Inflammatory macrophage treated with lipopolysaccharide for 4 hours (primary cell): ENCODE measurements at places on chromosomes 2 and 18.
A peak's percentile ranks its signal among the peaks of the same experiment; 100 is the strongest.

- no peak for DNase-seq
Observed at GRCh38 chr2:169476459-169476858, 2.8 kb upstream of the BBS5 start.

- DNase-seq = no peak
Observed at GRCh38 chr2:8153258-8153718, 528.6 kb upstream of the ID2 start.

DNA sequence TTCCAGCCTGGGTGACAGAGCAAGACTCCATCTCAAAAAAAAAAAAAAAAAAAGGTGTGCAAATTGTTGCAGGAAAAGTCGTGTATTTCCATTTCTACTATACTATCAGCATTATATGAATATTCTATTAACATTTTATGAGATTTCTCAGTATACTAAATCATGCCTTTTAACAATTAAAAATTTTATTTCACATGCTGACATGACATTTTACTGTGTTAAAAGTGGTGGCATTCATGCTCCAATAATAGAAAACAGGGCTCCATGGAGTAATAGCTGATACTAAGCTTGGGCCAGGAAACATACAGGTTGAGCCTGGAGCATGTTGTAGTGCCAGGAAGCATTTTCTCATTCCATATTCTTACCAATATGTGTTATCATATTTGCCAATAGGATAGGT lies 141.4 kb downstream of the SPAG16 start:
- DNase-seq = no peak

- DNase-seq = peak; percentile 67
Observed at GRCh38 chr2:174603280-174603679, 5.7 kb upstream of the WIPF1 start.

GRCh38 chr2:37551783-37552182 lies 119.7 kb downstream of the CDC42EP3 start:
- no peak for DNase-seq

DNA sequence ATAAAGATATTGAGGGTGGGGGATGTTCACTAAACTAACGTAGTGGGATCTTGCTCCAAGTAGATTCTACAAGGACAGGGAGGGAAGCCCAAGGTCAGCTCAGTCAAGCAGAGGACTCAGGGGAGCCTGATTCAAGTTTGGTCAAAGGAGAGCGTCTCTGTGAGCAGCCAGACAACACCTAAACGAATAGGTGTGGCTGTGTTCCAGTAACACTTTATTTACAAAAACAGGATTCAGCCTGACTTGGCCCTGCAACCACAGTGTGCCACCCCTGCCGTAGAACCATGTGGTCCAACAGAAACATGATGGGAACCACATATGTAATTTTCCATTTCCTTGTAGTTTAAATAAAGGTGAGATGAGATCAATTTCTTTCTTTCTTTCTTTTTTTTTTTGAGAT lies 18.1 kb upstream of the FZD5 start:
- DNase-seq = no peak

DNA sequence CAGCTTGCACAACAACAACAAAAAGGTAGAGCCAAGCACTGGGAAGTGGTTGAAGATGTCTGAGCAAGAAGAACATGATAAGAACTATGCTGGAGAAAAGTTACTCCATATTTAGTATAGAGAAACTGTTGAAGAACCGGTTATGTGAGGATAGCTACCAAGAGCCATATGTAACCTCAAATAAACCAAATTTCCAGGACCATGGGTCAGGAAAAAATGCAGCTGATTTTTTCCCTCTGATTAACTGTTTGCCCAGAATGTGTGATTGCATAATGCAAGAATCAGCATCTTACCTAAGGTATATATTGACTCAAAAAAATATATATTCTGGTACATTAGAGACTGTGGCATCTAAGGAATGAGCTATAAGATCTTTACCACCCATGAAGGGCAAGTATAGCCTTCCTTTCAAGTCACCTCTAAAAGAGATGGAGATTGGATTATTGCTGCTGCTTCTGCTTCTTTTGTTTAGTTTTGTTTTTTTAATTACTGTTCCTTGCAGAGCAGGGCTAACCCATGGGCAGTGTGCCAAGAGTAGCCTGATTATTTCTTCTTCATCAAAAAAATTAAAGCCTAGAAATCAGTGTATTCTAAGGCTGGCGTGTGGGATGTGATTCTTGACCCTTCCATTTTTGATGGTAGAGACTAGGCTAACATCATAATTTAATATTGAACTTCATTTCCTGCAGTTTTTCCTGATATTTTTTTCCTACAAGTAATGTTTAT lies 76.9 kb upstream of the MAP3K20 start:
- DNase-seq = no peak

- no peak for DNase-seq
Observed at GRCh38 chr2:146295080-146295670, 1549.7 kb upstream of the ACVR2A start.

DNA sequence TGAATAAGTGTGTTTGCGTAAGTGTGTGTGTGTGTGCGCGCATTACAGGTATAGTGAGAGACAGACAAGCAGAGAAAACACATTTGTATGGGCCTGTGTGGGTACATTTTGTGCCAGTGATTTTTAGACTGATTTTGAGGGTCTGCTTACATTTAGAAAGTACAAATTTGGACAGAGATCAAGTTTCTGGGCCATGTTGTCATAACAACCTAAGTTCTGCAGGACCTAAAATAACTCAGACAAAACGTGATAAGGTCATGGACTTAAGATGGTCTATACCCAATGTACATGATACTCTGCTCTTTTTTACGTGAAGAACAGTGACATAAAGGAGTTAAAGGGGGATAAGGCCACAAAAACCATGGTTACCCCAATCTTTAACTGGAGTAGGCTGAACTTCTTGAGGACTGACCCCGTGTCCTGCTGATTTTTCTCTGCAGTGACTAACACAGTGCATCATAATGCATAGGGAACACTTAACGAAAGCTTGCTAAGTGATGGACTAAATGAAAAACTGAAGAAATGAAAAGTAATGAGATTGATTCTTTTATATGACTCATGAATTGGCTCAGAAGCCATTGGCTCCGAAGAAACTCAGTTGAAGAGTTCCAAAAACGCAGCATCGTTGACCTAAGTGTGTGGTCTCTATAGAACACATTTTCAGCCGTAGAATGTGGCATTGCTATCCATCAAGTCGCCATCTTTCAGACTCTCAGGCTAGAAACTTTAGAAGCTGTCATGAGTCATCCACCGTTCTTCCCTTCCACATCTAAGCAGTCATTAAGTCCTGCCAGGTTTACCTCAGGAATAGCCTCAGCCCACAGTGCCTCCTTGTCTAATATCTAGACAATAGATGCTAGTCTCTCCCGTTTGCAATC lies 61.6 kb upstream of the NCOA1 start:
- DNase-seq = no peak

- DNase-seq = no peak
Observed at GRCh38 chr18:77666613-77667012, 417.0 kb downstream of the GALR1 start.

- no peak for DNase-seq
Observed at GRCh38 chr2:24203787-24204150, 28.9 kb downstream of the FAM228A start.

GRCh38 chr2:150681120-150681804 lies 193.8 kb upstream of the RND3 start:
- peak; percentile 93 for DNase-seq

GRCh38 chr18:68699043-68699442 lies 15.9 kb downstream of the TMX3 start:
- no peak for DNase-seq

GRCh38 chr2:143730155-143730952 lies 601.1 kb downstream of the ARHGAP15 start:
- DNase-seq = peak; percentile 90

DNA sequence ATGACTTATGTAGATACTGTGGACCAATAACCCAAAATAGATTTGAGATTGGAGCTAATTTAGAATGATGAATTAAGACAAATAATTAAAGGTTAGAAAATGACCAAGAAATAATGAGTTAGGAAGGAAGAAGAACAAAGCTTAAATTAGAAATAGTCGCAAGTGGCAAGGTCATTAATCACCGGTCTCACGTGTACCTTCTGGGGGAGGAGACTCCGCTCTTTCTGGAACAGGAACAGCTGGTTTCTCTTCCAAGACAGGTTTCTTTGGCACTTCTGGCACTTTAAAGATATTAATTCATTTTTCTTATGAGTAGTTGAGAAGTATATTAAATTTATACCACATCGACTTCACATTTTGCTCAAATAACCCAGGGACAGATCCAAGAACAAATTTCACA lies 156.7 kb downstream of the TTN start:
- DNase-seq = no peak

GRCh38 chr2:221423210-221423804 lies 148.8 kb downstream of the EPHA4 start:
- no peak for DNase-seq

DNA sequence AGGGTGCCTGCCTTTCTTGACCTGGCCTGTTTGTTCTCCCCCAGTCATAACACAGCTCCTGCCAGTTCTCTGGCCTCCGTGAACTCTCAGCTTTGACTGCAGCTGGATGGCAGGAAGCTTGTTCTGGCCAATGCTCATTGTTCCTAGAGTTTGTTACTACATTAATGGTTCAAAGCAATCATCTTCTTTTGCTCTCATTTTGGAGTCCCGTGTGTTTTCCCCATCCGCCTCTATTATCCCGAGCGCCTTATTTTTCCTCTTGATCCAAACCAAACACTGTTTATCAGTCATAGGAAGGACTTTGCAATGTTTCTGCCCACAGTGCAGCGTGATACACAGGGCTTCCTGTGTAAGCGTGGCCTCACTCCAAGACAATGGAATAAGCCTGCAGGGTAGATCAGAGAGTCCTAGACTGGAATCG lies 184.3 kb upstream of the APCDD1 start:
- DNase-seq = no peak

- DNase-seq = peak; percentile 59
Observed at GRCh38 chr2:218019411-218020060, 16.7 kb upstream of the TNS1 start.

DNA sequence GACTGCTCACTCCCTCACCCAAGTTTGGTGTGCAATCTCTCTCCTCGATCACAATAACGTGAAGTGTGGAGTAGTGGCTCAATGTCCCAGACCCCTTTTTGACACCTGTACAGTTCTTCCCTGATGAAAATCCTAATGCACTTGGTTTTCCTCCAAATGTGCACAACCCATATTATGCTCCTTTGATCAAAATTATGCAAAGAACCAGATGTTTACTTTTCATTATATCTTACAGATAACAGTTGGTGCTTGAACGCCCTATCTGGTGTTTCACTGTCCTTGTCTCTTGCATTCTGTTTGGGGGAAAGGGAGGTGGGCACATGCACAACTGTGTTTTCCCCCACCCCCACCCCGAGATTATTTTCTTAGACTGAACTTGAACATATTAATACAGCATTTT lies 85.0 kb upstream of the CREB1 start:
- no peak for DNase-seq

DNA sequence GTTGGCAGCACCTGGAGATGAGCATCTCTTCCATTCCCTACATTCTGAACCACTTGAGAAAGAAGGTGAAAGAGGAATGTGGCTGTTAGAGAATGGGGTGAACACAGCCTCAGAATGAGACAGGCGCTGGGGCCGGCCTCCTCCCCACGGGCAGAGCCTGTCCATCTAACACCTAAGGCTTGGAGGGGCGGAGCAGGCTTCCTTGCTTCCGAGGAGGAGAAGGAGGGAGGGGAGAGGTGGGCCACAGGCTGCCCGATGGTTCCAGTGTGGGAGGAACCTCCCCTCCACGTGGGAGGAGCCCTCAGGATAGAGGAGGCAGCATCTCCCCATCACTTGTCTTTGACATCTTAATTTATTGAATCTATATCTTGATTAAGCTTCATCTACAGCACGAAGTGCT lies 68.6 kb downstream of the CIB4 start:
- DNase-seq = no peak

DNA sequence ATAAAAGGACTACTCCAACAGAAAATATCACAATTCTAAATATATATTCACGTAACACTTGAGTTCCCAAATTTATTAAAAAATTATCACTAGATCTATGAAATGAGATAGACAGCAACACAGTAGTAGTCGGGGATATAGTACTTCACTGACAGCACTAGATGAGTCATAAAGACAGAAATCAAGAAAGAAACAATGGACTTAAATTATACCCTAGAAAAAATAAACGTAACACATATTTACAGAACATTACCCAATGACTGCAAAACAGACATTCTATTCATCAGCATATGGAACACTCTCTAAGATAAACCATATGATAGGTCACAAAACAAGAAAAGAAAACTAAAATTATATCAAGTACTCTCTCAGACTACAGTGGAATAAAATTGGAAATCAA lies 429.4 kb downstream of the MBD2 start:
- DNase-seq = no peak

DNA sequence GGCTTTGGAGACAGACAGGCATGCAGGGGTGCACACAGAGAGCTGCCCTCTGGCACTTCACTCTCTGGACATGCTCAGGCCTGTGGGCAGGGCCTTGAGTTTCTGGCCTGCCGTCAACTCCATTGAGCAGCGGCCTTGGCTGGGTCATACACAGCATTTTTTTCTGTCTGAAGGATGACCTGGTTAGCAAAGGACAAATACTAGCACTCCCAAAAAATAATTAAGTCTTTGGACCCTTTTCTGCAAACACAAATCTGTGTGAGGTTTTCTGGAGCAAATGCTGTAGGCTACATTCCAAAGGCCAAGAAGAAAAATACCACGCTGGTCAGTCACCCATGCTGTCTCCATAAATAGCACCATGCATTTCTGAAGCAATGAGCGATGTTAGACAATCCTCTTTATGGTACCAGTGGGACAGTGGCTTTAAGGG lies 124.7 kb upstream of the CTAGE1 start:
- DNase-seq = no peak

GRCh38 chr2:22683914-22684313 lies 701.1 kb upstream of the KLHL29 start:
- DNase-seq = no peak

DNA sequence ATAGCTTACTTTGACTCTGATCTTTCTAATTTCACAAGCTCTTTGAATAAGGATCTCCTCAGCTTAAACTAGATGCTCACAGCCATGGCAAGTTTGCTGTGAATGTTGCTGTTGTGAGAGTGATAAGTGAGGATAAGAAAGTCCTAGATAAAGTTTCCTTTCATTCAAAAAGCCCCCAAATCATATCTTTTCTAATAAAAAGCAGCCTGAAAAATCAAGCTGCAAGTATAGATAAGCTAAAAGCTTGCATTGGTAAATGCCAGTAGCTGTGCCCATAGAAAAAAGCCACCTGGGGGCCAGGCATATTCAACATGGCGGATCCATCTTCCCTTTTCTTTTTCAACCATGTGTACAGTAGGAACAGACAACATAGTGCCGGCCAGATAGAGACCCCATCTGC lies 4.3 kb downstream of the NLRC4 start:
- no peak for DNase-seq

DNA sequence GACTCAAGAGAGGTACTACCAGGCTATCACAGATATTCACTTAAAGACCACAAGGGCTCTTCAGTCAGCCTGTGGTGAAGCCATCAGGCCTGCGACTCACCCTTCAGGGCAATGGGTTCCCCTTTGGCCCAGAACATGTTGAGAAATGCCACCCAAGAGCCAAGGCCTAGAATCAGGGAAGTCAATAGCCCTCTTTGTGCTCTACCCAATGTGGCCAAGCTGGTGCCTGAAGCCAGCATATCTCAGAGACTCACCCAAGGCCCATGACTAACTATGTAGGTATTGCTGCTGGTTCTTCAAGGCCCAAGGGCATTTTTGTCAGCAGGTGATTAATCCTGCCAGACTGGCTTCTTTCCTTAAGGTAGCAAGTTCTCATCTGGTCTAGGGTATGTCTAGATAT lies 338.9 kb upstream of the SETBP1 start:
- DNase-seq = peak; percentile 30
